ENCODE measurements at places on chromosomes 16 and 17. TPM values are rescaled to one million over a fixed set of nuclear protein-coding genes. Genes with fewer than 3 reads are reported as not detected.

The TELO2 gene
- polyA plus RNA-seq: 14.7 TPM

The ELP5 gene
- 33.0 TPM for polyA plus RNA-seq

The NSRP1 gene
- polyA plus RNA-seq: 33.0 TPM

The TMEM204 gene
- 15.8 TPM for polyA plus RNA-seq

The ESRP2 gene
- polyA plus RNA-seq: 0.31 TPM

The RTN4RL1 gene
- polyA plus RNA-seq: 1.7 TPM

GRCh38 chr17:59669411-59669810 is 37.8 kb downstream of the PTRH2 start:
- no peak for DNase-seq

DNA sequence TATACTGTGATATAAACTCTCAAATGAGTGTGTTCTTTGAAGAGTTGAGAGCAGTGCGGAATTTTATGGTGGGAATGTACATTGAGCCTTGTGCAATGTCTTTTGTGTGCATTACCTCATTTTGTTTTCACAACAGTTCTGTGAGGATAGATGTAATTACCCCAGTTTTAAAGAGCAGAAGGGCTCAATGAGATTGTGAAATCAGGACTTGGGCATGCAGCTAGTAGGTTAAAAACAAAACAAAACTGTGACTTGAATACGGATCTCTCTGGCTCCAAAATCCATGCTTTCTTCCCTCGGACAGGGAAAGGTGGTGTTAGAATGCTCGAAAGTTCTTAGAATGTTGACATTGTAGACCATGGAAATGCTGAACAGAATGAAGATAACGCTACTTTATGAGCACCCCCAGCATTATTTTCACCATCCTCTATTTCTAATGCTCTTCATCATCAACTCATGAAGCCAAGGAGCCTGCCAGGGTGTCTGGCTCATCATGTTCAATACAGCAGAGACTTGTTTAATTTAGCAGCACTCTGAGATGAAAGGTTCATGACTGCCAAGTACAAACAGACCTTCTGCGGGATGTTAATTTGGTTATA is 17.1 kb downstream of the MRTFB start:
- no peak for DNase-seq

DNA sequence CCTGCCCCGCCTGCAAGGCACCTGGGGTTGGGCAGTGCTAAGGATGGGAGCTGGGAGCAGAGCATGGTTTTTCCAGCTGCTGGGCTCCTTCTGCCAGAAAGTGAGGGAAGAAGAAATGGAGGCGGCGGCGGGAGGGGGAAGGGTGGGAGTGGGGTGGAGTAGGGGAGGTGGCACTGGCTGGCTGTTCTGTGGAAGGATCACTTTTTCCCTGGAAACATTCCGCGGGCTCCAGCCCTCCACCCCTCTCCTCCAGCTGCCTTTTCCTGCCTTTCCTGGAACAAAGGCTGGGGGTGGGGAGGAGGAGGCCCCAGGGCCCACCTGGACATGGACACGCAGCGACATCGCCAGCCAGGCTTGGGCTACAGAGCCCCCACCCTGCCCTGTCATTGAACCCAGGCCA is 41.1 kb downstream of the CFAP20 start:
- DNase-seq: no peak

GRCh38 chr16:23807028-23807427 is 28.8 kb upstream of the PRKCB start:
- no peak for DNase-seq
